ENCODE measurements at places on chromosomes 7 and 10.
A peak's percentile ranks its signal among the peaks of the same experiment; 100 is the strongest.

GRCh38 chr7:2093843-2094220 is 138.9 kb downstream of the MAD1L1 start:
- DNase-seq: no peak

GRCh38 chr7:148772297-148773089 is 73.8 kb downstream of the CUL1 start:
- DNase-seq: peak; percentile 86

GRCh38 chr7:80189638-80190037 is 55.0 kb downstream of the GNAI1 start:
- DNase-seq: no peak

GRCh38 chr7:15113752-15114151 is 211.2 kb upstream of the DGKB start:
- DNase-seq: no peak

DNA sequence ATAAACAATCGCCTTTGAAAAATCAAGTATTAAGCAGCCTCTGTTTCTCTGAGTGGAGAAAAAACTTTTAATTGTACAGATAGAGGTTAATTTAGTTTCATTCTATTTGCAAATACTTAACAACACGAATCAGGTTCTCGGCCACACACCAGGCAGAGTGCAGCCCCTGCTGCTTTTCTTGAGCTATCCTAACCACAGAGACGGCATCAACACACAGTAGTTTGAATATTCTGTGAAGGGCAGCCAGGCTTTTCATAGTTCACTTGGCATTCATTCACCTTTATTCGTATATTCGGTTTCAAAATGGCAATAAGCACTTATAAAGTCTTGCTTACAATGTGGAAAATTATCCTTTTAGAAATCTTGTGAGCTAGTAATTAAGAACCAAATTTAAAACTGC is 5.7 kb downstream of the ADARB2 start:
- no peak for DNase-seq

- no peak for DNase-seq
Observed at GRCh38 chr10:76119036-76119435, 687.6 kb downstream of the LRMDA start.

- DNase-seq: peak; percentile 20
Observed at GRCh38 chr10:7407368-7408290, 3.2 kb downstream of the SFMBT2 start.

GRCh38 chr7:133118261-133118660 is 36.4 kb upstream of the CHCHD3 start:
- DNase-seq: no peak

DNA sequence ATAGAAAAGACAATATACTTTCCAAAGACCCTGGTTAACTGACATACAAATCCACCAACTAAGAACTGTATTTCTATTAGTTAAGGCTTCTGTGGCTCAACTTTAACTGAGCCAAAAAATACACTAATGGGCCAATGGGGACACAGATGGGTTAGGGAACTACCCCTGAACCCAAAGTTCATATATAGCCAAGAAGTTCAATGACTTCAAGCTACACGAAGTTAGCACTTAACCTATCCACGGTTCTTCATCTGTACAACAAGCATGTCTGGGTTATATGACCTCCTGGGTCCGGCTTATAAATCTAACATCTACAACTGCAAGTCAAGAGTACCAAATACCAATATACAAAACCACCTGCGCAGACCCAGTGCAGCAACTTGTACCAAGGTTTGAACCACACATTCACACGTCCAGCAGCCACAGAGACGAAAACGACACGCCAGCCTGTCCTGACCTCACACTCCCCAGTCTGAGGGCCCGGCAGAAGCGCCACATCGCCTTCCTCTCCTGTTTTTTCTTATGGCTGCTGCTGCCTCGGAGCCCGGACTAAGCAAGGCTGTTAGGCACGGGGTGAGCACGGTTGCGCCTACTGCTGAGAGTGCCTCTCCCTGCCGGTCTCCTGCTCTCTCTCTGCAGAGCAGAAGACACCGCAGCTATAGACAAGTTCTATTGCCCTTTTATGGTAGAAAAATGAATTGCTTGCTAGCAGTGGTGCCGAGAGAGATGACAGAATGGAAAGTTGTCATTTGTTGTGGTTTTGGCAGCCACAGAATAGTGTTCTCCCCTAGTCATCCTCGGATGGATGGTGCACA is 86.3 kb downstream of the RNF216 start:
- peak; percentile 99 for DNase-seq

DNA sequence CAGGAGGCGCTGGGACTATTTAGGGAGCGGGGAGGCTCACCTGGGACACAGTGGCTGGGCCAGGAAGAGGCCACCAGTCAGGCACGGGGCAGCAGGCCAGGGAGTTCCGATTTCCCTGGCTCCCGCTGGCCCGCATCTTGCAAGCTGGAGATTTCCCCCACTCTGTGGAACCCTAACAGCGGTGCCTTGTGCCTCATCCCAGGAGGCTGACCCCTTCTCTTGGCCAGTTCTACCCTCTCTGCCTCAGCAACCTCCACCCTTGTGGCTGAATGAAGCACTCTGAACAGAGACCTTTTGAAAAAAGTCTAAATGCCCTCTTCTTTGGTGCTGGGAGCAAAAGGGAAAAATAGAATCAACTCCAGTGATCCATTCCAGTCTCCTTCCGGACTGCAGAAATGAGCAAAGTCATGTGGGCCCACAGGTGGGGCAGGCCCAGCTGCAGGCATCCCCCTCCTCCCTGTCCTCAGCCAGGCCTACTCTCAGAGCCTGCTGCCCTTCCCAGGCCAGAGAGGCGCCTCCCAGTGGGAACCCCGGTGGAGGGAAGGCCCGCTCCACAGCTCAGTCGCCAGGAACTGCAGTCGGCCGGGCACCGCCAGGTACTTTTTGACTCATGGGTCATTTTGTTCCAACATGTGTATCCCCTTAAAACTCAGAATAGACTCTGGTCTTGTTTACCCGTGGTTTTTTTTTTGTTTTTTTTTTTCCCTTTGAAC is 155.5 kb downstream of the ZNF248 start:
- no peak for DNase-seq

DNA sequence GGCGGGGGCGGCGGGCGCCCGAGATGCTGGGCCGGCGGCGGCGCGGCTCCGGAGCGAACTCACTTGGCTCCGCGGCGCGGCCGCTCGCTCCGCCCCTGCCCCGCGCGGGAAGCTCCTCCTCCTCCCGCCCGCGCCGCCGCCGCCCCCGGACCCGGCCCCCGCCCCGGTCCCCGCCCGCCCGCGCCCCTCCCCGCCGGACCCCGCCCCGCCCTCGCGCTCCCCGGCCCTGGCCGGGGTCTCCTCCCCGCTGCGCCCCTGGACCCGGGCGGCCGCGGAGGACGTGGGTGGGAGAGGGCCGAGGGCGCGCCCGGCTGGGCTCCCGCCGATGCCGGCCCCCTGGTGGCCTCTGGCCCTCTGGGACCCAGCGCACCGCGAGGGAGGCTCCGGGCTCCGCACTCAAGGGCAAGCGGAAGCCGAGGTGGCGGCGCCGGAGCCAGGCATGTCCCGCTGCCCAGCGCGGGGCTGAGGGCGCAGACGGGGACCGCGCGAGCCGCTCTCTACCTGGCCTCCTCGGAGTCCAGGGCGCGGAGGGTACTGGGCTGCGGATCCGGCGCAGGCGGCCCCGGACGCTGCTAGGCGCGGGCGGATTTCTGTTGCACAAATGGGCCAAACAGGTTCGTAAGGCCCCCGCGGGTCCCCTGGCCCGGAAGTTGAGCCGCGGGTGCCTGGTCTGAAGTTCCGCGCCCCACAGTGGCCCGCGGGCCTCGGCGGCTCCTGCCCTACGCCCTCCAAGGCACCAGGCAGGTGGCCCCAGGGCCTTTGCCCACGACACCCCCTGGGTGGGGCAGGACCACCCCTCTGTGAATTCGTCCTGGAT is at the start of gene TCERG1L:
Gene TCERG1L (minus strand): TSS at position 61 of the 817 bp plus-strand sequence. CDS start 86 bp downstream, outside the sequence.
- DNase-seq: peak; percentile 13

DNA sequence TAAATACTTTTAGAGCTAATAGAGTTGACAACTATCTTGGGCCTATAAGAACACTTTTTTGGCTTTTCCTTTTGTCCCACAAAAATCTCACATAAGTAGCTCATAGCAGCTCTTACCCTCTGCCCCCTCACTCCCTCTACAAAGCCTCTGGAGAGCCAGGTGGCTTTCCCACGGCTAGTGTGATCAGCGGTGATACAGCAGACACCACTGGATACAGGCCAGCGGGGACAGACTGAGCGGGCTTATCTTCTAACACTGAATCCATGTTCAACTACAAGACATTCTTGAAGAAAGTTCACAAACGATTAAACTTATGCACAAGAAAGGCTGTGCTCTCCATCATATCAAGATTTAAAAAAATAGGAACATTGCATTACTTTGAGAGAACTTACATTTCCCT is 377.2 kb downstream of the PARD3 start:
- DNase-seq: no peak

DNA sequence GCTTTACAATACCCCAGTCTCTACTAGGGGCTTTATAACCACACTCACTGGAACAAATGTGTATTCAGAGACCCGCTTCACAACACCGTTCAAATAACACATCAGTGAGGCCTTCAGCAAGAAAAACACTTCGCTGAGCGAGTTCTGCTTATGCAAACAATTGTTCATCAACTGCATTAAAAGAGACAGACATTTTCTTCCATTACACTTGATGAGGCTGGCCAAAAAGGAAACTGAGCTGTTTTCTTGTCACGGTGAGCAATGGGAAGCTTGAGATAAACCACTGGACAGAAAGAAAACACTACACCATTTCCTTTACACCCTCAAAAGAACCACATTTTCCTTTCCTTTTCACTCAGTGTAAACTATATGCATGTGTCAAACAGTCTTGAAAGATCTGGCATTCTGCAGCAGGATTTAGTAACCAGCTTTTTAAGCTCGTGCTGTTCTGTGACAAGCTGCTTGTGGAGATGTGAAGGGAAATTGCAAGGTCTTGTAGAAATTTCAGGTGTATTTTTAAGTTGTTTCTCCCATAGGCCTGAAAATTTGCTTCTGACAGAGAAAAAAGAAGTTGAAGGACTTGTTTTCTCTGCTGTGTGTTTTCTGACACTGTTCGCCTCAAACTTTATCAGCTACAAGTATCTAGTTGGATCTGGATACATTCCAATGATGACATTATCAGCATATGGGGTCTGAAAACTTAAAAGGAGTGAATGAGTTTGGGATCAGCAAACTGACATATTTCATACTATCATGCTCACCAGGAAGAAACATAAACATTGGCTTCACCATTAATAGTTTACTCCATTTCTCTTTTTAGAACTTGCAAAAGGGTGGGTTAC is 693.1 kb downstream of the PARD3 start:
- no peak for DNase-seq

GRCh38 chr7:77258014-77258413 is 58.4 kb upstream of the FGL2 start:
- peak; percentile 52 for DNase-seq

DNA sequence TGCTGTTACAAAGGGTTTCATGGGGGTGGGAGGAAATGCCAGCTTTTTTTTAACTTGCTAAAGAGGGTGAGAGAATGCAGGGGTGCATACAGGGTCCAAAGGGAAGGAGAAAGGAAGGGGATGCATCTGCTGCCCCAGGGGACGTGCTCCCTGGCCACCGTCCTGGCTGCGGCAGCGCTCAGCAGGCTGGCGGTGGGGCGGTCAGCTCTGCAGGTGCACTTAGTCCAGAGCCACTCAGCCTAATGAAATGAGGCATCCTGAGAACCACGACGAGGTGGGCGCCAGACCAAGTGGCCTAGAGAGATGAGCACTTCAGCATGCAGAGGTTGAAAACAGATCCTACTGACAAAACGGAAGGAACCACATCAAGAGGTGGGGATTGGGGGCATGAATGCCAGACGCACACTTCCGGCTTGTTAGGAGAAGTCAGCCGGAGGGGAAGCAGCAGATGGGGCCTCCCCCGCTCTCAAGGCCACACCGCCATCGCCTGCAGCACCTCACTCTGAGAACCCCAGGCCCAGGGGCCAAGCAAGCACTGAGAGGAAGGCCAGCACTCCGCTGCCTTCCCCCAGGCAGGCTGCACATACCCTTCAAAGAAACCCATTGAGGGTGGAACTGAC is 94.5 kb downstream of the MAD1L1 start:
- DNase-seq: no peak

- peak; percentile 61 for DNase-seq
Observed at GRCh38 chr7:78970440-78970916, 483.0 kb downstream of the MAGI2 start.

Data from fibroblast of skin of scalp (primary cell).